ENCODE measurements at places on chromosomes 7 and 10. TPM values are rescaled to one million over a fixed set of nuclear protein-coding genes. Genes with fewer than 3 reads are reported as not detected.

The ANKRD1 gene
- not detected for total RNA-seq

The ANKRD22 gene
- total RNA-seq = not detected

The PYROXD2 gene
- total RNA-seq = 27.0 TPM

DNA sequence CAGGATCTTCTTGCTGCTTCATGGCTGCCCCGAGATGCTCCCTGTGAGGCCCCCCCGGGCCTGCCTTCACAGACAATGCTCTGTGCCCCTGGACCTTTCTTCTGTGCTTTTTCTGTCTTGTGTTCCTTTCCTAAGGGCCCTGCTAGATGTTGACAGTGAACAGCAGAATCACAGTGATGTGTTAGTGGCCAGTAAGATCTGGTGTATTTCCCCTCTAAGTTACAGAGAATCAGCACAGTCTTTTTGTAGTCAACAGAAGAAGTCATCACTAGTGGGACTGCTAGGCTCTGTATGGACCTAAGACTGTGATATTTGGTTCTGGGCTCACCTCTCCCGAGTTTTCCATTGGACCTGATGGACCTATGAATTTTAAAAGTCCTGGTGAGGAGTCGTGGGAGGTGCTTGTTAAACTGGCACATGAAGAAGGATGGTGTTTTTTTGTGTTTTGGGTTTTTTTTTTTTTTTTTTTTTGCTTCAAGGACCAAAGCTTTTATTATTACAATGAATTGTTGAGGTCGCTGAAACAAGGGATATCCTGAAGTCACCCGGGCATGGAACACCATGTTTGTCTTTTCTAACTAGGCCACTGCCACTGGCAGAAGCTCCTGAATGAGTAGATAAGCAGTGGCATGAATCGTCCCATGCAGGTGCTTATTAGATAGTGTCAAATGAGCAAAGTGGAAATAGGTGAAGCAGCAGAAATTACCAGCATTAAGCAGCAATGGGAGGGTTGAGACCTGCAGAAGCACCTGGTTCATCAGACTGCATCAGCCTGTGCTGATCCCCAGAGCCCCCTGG, 194.8 kb downstream of the CELF2 start:
- no peak for DNase-seq
- peak overlapping the region; percentile 29 for H3K27ac ChIP-seq
- H3K27me3 ChIP-seq = no peaks in the 10 kb centered on the region
- no peaks in the 10 kb centered on the region for H3K36me3 ChIP-seq
- peaks cover 93% of the 10 kb centered on the region for H3K4me1 ChIP-seq

GRCh38 chr7:43865277-43865676, 4.0 kb downstream of the MRPS24 start:
- peaks cover 7% of the 10 kb centered on the region for H3K4me1 ChIP-seq
- H3K27ac ChIP-seq = no peak overlapping the region
- DNase-seq = no peak
- H3K36me3 ChIP-seq = peaks cover 5% of the 10 kb centered on the region
- no peaks in the 10 kb centered on the region for H3K27me3 ChIP-seq

DNA sequence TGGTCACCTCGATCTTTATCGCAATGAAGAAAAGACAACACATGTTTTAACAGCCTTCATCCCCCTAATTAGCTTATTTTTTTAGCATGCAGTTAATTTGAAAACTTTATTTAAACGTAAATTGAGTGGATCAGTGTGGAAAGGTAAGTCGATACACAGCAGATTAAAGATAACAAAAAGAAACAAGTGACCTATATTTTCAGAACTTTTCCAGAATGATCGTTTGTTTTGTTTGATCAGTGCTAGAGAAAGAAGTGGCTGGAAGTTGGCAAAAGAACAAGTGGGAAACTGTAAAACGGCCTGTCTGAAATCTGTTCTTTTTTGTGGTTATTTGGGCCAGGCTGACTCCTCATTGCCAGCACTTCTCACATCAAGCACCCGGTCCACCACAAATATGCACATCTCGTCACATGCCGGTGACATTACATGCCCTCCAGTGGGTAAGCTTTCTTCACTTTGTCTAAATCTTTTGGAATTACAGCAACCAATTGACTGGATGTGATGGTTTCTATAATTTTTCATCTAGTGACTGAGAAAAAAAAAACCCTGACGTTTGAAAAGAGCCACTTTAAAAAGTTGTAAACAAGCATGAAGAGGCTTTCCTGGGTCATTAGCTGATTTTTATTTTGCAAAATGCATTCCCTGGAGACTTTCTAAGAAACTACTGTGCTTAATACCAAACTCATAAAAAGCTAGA, 33.2 kb downstream of the C7orf33 start:
- H3K36me3 ChIP-seq = no peaks in the 10 kb centered on the region
- H3K4me1 ChIP-seq = peaks cover 19% of the 10 kb centered on the region
- H3K27ac ChIP-seq = no peak overlapping the region
- no peaks in the 10 kb centered on the region for H3K27me3 ChIP-seq
- no peak for DNase-seq

DNA sequence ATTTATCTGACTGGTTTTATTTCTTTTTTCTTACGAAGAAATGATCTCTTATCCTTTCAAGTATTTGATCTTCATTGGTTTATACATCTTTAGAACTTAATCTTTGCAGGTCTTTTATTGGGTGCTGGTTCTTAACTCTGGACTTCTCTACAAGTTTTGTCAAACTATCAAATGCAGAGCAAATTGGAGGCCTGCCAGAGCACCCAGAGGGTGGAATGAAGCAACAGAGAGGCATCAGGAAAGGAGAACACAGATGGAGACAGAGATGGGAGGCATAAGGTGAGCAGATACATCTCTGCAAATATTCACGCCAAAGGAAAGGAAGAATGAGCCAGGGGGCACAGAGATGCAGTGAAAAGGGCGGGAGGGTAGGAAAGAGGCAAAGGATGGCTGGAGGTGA, 130.3 kb downstream of the PKD1L1 start:
- DNase-seq = peak; percentile 57
- peaks cover 41% of the 10 kb centered on the region for H3K4me1 ChIP-seq
- no peak overlapping the region for H3K4me3 ChIP-seq

DNA sequence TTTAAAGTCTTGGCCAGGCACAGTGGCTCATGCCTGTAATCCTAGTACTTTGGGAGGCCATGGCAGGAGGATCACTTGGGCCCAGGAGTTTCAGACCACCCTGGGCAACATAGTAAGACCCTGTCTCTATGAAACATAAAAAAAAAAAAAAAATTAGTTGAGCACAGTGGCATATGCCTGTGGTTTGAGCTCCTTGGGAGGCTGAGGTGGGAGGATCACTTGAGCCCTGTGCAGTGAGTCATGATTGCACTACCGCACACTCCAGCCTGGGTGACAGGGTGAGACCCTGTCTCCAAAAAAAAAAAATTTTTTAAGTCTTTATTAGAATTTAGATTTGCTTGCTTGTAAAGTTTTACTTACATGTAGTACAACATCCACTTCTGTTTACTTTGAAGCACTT, 14.0 kb downstream of the WNT2 start:
- H3K4me3 ChIP-seq = no peak overlapping the region
- H3K36me3 ChIP-seq = no peaks in the 10 kb centered on the region
- no peak overlapping the region for H3K27ac ChIP-seq
- no peaks in the 10 kb centered on the region for H3K27me3 ChIP-seq
- no peak for DNase-seq

DNA sequence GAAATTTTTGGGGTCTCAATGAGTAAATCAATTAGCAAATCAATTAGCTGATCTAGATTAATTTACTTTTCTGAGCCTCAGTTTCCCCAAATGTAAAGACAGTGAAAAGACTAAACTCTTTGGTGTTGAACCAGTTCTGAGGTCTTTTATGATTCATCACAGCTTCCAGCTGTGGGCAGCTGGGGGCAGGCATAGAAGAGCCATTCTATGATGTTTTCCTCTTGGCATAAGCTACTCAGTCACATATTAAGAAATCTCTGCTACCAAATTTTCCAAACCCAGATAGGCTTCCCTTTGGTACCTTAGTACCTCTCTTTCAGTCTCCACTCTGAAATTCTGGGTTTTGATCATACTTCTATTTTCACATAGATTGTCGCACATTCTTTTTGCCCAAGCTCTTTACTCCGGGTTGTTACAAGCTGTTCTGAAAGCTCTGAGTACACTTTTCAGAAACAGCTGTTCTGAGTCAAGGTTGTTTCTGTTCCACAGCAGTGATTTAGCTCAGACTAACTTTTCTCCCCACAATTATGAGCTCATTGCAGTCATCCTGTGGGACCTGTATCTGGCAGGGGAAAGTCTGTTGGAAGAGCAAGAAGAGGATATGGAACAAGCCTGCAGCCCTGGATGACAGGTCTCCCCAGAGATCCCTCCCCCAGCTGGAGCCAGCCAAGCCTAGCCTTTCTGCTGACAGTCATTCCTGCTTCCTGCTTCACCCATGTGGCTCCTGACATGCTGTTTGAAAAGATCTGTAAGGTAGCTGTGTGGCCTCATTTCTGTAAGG, 599.6 kb upstream of the GHITM start:
- H3K27ac ChIP-seq = no peak overlapping the region
- H3K36me3 ChIP-seq = no peaks in the 10 kb centered on the region
- no peaks in the 10 kb centered on the region for H3K27me3 ChIP-seq
- no peak overlapping the region for H3K4me3 ChIP-seq

DNA sequence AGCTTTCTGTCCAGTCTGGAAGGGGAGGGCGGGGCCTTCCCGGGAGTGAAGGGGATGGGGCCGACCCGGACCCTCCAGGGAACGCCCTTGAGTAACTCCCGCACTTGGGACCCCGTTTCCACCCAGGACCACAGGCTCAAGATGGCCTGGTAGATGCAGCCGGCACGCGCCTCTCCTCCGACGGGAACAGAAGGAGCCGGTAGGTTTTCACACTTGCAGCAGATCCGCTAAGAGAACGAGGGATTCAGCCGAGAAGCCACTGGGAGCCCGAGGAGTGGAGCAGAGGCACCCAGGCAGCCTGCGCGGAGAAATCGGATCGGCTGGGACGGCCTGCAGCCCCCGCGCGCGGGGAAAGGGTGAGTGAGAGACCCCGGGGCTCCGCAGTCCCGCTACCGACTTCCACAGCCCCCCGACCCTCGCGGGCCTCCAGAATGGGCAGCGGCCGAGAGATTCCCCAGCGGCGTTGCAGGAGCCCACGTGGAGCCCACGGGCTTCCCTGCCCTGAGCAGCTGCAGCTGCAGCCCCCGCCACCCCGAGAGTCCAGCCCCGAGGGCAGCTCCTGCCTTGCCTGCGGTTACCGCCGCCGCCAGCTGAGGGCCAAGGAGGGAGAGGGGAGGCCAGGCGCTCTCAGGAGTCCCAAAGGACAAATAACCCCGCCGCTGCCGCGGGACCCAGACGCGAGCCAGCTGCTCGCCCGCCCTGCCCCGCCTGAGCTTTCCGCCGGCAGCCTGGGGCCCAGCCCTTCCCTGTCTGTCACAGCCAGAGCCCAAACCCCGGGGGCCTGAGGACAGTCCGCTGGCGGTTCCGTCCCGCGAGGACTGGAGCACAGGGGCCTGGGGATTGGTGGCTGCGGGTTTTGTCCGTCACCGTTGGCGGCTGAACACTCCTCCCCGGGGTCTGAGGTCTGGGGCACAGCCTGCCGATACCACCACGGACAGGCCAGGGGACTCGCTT, 21.8 kb downstream of the IFT22 start:
- peaks cover 6% of the 10 kb centered on the region for H3K4me1 ChIP-seq
- peaks cover 100% of the 10 kb centered on the region for H3K27me3 ChIP-seq
- DNase-seq = no peak
- H3K36me3 ChIP-seq = no peaks in the 10 kb centered on the region
- no peak overlapping the region for H3K4me3 ChIP-seq

- H3K4me3 ChIP-seq = no peak overlapping the region
- DNase-seq = no peak
- H3K36me3 ChIP-seq = no peaks in the 10 kb centered on the region
- no peak overlapping the region for H3K27ac ChIP-seq
These were observed 27.1 kb upstream of the CD36 start for GRCh38 chr7:80611353-80611752.

DNA sequence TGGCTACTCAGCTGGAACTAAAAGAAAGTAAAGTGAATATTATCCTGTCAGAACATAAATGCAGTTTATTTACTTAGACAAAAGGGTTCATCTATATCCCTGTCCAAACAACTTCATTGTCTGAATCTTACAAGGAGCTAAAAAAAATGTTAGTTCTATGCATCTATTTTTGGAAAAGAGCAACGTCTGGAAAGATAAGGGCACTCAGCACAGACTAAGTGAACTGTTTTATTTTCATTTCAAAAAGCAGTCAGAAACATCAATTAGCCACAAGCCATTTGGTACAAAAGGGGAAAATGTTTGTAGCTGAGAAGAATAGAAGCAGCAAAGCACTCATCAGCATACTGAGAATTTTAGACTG, 245.5 kb downstream of the FOXP2 start:
- H3K27me3 ChIP-seq = no peaks in the 10 kb centered on the region
- no peak overlapping the region for H3K4me3 ChIP-seq
- no peak overlapping the region for H3K27ac ChIP-seq
- no peaks in the 10 kb centered on the region for H3K4me1 ChIP-seq
- DNase-seq = no peak
- H3K36me3 ChIP-seq = no peaks in the 10 kb centered on the region
